ENCODE measurements at places on chromosomes 5 and 9.

GRCh38 chr5:31626156-31626555, 12.8 kb upstream of the PDZD2 start:
- DNase-seq, result no peak

GRCh38 chr9:36867672-36868471, 166.2 kb downstream of the PAX5 start:
- DNase-seq, result no peak

GRCh38 chr5:53815471-53815870, 255.0 kb downstream of the NDUFS4 start:
- DNase-seq, result no peak

- no peak for DNase-seq
These were observed 84.1 kb upstream of the SLCO4C1 start for GRCh38 chr5:102380174-102380573.

DNA sequence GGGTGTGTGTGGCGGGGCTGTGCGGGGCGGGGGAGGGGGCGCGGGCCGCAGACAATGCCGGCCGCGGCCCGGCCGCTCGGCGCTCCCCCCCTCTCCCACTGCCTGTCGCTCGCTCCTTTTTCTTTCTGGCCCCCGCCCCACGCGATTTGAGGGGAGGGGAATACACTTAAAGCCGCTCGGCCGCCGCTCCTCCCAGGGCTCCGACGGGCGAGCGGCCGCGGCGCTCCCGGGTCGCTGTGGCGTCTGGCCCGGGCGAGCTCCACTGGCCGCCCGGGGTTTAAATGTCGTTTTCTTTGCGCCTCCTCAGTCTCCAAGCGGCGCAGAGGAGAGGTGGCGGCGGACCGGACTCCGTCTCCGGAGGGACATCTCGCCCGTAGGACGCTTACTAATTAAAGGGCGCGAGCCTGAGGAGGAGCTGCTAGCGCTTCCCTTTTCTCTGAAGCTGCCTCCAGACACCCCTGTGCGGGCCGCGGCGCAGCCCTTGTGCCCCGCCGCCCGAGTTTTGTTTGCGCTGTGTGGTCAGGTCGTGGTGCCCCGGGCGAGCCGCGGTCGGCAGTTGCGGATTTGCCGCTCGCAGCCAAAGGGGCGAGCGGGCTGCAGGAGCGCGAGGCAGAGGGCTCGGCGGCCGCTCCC, 1.4 kb downstream of the ZSWIM6 start:
- peak; percentile 68 for DNase-seq

DNA sequence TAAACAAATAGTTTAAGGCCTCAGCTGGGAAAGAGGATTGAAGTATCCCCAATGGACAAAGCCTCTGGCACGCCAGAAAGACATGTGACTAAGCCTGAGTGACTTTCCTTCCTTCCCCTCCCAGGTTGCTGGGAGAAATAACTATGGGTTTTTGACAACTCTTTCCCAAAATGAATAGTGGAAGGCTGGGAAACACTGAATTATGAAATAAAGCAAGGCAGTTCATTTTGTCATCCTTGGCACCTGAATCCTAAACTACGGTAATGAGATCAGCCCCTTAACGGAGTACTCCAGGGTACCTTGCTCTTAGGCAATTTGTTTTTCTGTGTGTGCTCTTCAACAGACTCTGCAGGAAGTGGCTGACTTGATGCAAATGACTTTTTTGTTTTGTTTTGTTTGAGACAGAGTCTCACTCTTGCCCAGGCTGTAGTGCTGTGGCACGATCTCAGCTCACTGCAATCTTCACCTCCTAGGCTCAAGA, 75.2 kb downstream of the LMNB1 start:
- no peak for DNase-seq

DNA sequence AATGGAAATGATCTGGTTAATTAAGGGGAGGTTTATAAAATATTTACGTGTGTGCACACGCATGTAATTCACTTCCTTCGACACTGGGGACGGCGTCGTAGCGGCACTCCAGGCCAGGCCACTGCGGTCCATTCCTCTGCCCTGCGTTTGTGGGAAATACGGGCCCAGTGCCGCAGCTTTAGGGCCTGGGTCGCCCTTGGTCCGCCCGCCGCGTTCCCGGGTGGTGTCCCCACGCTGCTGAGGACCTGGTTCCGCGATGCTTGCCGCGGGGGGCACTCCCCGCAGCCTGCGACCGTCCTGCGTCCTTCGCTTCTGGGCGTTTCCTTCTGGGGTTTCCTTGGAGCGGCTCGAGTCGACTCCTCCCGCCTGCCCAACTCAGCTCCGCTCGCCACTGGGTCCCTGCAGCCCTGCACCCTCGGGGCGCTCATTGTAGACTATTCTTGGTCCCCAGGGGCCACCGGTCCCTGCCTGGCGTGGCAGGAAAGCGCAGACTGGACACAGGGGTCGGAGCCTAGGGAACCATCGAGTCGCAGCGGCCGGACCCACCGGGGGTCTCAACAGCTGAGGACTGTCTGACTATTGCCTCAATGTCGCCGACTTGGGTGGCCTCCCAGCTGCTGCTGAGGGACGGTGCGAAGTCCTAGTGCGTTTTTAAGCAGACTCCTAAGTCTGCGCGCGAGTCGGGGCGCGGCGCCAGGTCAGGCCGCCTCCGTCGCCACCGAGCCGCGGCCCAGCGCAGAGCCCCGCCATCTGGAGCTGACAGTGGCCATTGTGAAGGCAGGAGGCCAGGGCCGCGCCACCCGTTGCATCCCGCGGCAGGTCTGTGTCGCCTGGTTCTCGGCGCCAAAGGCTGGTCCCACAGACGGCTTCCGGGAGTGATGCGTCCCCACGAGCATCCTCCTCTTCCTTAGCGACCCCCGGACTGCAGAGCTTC, 4.4 kb upstream of the IRX1 start:
- DNase-seq, result no peak

DNA sequence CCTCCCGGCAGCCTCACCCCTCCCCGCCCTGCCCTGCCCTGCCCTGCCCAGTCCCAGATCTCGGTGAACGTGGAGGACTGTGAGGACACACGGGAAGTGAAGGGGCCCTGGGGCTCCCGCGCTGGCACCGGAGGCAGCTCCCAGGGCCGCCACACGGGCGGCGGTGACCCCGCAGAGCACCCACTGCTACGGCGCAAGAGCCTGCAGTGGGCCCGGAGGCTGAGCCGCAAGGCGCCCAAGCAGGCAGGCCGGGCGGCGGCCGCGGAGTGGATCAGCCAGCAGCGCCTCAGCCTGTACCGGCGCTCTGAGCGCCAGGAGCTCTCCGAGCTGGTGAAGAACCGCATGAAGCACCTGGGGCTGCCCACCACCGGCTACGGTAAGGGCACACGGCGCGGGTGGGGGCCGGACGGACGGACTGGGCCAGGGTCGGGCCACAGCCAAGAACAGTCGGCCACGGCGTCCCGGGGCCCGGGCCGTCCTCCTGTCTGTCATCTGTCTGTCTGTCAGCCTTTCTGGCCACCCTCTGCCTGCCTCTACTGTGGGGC, 84.2 kb downstream of the KCNT1 start:
- DNase-seq, result no peak

Measured in right hindlimb (tissue), 1 donor.